ENCODE measurements at places on chromosomes 4 and X.

GRCh38 chr4:26431461-26432180 lies 58.7 kb downstream of the CCKAR start:
- DNase-seq = no peak

- DNase-seq = no peak
These were observed 34.0 kb upstream of the JADE1 start for GRCh38 chr4:128775477-128775876.

GRCh38 chr4:3403348-3403906 lies 38.3 kb upstream of the HGFAC start:
- DNase-seq = no peak

DNA sequence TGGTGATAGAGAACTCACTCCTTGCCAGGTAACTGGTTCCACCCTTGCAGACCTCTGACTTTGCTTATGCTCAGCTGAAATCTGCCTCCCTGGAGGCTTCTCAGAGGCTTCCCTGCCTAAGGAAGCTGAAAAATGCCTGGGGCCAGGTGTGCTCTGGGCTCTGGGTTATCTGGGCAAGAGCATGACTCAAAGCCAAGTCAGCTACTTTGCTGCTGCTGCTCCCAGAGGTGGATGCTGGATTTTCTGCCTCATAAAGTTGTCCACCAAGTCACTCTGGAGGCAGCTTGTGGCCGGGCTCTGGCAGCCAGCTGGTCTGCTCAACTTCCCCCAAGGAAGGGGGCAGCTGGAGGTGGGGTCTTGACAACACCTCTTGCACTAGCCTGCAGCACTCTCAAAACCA lies 132.7 kb downstream of the PJA1 start:
- DNase-seq = no peak

GRCh38 chr4:153555730-153556434 lies 89.7 kb downstream of the TMEM131L start:
- DNase-seq = peak; percentile 89

GRCh38 chr4:109155084-109155483 lies 147.4 kb downstream of the COL25A1 start:
- DNase-seq = no peak

DNA sequence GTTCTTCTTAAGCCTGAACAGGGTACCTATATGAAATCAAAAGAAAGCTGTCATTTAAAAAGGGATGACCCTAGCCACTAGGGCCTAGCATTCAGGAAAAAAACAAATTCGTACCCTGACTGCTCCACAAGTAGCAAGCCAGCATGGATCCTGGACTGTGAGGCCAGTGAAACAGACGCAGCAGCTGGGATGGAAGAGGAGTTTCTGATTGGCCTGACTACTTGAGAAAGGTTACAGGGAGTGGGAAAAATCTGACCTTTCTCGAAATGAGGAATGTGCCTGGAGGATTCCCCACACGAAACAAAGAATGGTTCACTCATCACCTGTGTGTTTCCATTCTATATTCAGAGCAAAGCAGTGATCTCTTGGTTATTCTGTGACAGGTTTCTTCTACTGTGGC lies 87.6 kb upstream of the JADE1 start:
- no peak for DNase-seq

GRCh38 chr4:56424697-56425514 lies 10.5 kb downstream of the PPAT start:
- DNase-seq = peak; percentile 37

DNA sequence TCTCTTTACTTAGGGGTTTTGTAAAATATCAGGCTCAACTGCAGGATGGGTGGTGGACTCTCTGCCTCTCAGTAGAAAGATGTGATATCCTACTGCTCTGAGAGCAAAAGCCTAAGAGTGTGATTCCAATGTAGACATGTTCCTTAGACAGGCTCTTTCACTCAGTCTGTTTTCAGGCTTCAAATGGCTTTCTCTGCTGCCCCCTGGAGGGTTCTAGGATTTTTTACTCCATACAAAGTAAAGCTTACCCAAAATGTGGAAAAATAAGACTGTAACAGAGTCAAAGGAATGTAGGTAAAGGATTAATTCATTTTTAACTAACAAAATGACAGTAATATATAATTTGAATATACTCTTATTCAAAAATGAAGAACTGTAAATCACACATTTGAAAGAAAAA lies 32.1 kb downstream of the ZGRF1 start:
- peak; percentile 59 for DNase-seq

DNA sequence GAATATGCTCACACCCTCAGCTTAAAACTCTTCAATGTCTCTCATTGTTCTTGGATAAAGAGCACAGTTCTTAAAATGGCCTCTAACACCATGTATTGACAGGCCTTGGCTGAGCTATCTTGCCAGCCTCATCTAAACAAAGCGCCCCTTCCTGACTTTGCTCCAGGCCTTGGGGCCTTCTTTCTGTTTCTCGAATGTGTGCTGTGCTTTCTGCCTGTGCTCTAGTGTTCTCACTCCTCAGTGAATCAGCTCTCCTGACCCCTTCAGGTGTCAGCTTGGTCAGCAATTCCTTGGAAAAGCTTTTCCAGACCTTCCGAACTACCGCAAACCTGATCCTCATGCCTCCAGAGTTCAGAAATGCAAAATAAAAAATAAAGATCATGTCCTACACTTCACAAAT lies 346.3 kb upstream of the FSTL5 start:
- no peak for DNase-seq

DNA sequence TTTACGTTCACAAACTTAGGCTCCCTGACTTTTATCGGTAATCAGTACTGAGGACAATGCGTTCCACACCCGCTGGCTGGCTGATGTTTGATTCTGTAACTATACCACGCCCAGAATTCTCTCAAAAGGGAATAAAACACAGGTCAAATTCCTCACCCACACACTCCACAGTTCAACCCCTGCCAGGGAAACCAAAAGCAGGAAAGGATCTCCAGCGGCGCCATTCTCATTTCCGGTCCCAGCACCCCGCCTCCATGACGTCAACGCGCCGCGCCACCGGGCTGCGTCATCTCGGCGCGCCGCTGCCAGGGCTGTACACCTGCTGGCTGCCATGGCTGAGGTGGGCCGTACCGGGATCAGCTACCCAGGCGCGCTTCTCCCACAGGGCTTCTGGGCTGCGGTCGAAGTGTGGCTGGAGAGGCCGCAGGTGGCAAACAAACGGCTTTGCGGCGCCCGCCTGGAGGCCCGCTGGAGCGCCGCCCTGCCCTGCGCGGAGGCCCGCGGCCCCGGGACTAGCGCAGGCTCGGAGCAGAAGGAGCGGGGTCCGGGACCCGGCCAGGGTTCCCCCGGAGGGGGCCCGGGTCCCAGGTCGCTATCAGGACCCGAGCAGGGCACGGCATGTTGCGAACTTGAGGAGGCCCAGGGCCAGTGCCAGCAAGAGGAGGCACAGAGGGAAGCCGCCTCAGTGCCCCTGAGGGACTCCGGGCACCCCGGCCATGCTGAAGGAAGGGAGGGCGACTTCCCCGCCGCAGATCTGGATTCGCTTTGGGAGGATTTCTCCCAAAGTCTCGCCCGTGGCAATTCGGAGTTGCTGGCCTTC lies at the start of the genes ACOX3 and TRMT44:
Gene ACOX3 (minus strand): TSS at position 232 of the 820 bp plus-strand sequence. CDS start 24,202 bp downstream, outside the sequence.
Gene TRMT44 (plus strand): TSS at position 286 of the 820 bp plus-strand sequence. CDS start 46 bp downstream, at position 332.
- DNase-seq = peak; percentile 90
